ENCODE measurements at places on chromosomes 5 and 9. TPM values are rescaled to one million over a fixed set of nuclear protein-coding genes. Genes with fewer than 3 reads are reported as not detected.

The DNM1 gene
- 28.0 TPM for total RNA-seq

The ZCCHC7 gene
- 38.5 TPM for total RNA-seq

The KCNT1 gene
- not detected for total RNA-seq

The SHOC1 gene
- total RNA-seq = 0.09 TPM

The TTC16 gene
- total RNA-seq = not detected

The PLPP7 gene
- 5.6 TPM for total RNA-seq

The FYB1 gene
- 0.54 TPM for total RNA-seq

The SLC45A2 gene
- total RNA-seq = 0.09 TPM

The PCA3 gene
- not detected for total RNA-seq

The PPIC gene
- 57.2 TPM for total RNA-seq

The RNF183 gene
- total RNA-seq = not detected

The SET gene
- total RNA-seq = 313 TPM

DNA sequence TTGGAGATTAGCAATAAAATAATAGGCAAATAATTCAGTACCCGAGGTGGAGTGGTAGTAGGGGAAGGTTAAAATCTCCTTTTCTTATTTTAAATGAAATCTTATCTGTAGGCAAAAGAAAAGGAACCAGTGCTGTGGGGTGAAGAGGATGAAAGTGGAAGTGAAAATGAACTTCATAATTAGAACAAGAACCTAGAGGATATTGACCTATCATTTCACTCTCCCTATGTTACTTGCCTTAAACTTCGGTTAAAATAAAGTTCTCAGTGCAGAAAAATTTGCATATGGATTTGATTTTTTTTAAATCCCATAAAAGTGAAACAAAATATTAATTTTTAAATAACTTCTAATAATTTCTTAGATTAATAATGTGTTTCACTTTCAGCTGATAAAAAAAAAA, 1094.9 kb upstream of the C9orf72 start:
- no peak for DNase-seq

DNA sequence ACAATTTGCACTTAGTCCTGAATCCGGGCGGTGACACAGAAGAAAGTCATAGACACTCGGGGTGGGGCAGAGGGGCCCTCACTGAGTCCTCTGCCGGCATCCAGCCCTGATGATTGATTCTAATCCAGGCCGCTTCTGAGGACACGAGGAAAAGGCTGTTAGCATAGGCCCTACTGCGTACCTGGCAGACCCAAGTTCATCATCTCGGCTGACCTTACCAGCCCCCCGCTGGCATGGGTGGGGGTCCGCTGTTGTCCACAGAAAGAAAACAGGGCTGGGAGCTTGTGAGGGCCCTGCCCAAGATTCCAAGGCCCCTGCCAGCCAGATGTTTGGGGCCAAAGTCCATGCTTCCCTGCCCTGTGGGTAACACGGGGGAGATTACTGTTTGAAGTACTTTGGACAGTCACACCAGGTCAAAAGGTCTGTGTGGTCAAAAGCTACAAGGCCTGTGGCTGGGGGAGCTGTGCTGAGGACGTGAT, 24.5 kb downstream of the ERGIC1 start:
- DNase-seq = peak; percentile 28

DNA sequence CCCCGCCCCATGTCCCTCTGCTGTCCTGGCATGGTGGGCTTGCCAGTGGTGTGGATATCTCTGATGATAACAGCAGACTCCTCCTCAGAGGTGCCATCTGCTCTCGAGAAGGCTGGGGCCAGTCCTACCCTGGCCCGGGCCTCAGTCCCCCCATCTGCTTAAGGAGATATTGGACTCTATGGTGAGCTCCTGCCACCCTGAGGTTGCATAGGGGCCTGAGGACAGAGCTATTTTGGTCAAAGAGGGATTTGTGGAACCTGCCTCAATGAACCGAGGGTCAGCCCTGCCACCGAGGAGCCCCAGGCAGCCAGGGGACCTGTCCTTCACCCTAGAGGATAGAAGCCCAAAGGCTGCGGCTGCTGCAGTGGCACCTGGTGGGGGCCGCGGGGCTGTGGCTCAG, 32.6 kb downstream of the NTNG2 start:
- no peak for DNase-seq

DNA sequence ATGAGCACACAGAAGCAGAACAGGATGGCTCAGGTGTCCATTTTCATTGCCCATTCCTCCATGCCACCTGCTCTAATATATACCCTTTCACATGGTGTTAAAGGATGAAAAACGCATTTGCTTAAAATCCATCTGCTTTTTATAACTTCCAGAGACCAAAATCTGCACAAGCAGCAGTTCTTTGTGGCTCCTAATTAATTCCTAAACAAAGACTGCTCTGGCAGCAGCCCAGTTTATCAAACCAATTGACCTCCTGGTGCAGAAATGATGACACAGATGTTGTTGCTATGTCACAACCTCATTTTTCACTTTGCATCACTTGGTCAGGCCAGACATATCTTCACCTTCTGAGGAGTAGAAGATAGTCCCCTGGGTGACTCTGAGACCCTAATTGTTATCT, 141.2 kb downstream of the ASTN2 start:
- DNase-seq = no peak

DNA sequence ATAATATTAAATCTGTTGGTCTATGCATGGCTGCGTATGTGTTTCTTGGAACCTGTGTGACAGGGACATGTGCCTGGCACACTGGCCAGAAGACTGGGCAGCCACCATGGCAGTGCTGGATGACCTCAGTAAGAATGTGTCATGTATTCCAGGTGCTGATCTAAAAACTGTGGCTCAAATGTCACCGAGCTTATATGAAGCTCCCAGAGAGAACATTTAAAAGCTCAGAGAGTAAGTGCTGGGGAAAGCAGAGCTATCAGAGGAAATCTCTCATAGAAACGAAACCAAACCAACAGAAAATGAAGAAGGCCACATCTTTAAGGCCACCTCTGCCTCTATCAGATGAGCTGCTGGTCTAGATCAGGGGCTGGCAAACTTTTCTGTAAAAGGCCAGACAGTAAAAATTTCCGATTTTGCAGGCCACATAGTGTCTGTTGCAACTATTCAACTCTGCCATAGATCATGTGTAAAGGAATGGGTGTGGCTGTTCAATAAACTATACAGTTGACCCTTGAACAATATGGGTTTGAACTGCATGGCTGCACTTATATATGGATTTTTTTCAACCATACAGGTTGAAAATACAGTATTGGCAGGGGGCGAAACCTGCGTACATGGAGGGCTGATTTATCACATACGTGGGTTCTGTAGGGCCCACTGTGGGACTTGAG, 31.8 kb downstream of the TSTD2 start:
- no peak for DNase-seq

DNA sequence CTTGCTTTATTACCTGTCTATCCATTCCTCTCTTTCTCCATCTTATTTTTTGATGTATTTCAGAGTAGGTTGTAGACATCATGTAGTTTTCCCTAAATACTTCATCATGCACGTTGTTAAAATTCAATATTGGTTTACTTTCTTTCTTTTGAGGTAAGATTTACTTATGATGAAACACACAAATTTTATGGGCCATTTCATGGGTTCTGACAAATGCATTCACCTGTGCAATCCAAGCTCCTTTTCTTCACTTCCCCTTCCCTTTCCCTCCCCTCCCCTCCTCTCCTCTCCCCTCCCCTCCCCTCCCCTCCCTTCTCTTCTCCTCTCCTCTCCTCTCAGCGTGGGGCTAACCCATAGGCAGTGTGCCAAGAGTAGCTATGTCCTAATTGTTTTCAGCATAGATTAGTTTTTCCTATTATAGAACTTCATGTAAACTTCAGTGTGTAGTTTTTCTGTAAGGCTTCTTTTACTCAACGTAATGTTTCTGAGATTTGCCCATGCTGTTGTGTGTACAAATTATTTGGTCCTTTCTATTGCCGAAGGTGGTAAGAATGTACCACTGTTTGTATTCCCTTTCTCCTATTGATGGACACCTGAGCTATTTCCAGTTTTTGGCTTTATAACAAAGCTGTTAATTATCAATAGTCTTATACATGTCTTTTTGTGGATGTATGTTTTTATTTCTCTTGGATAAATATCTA, 92.9 kb upstream of the CLINT1 start:
- DNase-seq = no peak

GRCh38 chr5:91403438-91403837, 20.3 kb upstream of the ARRDC3 start:
- DNase-seq = peak; percentile 80

DNA sequence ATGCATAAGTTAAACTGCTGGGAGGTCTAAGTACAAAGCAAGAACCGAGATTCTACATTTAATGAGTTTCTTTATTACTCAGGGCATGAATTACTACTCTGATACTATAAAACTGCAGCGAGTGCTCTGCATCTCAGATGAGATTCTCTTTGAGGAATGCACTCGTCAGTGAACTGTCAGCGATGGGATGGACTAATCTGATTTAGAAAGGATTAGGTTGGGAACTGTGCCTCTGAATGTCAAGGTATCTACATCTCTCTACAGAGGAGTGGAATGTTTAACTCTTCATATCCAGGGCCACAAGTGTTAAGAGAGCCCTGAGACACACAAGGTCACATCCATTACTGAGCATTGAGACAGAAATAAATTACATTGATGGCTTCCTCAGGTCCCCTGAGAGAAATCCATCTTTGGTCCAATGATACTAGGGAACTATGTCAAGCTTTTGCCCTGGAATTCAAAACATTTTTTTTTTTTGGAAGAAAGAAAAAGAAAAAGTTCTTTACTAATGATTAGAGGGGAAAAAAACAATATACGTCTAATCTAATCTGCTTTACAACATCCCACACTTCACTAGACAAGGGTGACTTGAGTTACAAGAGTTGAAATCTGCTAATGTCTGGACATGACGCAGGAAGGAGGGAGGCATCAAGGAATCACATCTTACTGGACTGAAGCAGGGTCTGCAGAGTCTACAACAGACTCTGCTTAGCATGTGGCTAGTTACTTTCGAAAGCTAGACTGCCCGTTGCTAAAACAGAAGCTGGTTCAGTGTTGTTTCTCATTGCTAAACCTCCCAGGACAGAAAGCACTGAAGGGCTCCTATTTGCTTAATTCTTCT, 270.0 kb upstream of the TLE4 start:
- no peak for DNase-seq

GRCh38 chr9:16449076-16449730, 421.3 kb downstream of the BNC2 start:
- no peak for DNase-seq

DNA sequence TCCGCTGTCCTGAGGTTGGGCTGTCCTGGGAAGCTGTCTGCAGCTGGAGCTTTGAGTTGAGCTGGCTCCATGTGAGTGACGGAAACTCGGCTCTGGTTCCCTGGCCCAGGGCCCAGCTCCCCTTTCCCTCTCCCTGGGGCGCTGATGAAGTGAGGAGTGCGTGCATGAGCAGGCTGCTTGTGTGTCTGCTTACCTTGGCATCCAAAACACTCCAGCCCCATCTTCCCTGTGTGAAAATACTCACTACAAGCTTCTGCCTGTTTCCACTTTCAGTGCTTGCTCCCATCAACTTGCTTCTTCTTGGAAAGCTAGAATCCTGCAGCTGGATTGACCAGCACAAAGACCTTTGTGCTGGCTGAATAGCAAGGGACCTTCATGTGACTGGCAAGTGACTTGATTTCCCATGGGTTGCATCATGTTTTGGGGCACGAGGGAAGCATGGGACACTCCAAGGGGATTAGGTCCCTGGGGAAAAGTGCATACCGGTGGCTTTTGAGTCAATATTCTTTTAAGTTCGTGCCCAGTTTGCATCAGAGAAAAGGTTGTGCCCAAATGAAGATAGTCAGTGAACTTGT, 198.1 kb downstream of the GADD45G start:
- peak; percentile 16 for DNase-seq

GRCh38 chr9:88534456-88535225, at the start of gene NXNL2:
Gene NXNL2, plus strand, starts transcription at chr9:88535178. Its CDS starts 257 bp downstream, at chr9:88535435.
- peak; percentile 78 for DNase-seq

DNA sequence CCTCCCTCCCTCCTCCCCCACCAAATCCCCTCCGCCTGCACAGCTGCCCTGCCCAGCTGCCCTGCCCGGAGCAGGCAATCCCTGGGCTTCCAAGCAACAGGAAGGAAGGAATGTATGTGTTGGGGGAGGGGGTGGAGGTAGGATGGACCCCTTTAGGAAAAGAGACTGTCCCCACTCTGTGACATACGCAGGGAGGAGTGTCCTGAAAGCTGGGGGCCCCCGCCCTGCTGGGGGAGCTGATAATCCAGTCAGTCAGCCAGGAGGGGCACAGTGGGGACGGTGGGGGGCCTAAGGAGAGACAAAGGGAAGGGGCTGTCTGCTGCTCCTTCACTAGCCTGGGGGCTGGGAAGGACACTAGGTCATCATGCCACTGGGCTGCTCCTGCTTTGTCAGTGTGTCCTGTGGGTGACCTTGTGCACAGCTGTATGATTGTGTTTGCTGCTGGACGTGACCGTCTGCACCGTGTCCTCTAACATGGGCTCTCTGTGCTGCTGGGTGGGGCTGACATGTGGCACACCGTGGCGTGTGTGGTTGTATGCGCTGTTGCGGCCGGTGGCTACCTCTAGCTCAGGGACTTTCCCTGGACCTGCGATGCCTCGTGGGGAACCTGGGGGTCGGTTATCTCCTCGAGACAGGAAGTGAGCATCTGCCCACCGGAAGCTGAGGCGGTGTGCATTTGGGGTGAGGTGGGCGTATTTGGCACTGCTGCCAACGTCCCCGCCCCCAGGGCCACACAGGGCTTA, 3.0 kb downstream of the N4BP3 start:
- no peak for DNase-seq

- no peak for DNase-seq
Observed at GRCh38 chr5:168401226-168401625, 85.0 kb upstream of the RARS1 start.

GRCh38 chr9:134637696-134638501, 3.7 kb upstream of the COL5A1 start:
- no peak for DNase-seq

DNA sequence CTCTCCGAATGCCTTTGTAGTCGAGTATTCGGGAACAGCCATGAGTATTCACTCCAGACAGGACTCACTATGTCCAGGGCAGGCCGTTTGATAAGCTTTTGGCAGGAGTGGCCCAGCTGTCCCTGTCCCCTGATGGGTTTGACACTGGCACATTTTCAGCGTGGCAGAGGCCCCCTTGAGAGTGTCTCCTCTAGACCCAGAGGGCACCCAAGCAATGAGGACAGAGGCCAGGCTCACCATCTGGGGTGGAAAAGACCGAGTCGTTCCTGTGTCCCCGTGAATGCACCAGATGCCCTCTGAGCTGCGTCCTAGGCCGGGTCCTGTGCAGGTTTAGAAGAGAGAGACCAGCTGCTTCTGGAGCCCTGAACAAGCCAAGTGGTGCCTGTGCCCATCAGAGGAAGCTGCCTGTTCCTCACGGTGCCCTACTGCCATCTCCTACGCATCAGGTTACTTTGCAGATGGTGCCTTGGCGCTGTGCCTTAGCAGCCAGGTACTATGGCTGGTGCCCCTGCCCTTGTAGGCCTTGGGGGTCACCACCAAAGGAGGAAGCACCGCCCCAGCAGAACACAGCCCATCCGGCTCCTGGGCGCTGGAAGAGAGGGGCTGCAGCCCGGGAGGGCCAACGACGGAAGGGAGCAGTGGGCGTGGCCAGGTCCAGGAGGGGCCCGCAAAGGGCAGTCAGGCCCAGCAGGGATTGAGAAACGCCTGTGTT, 42.4 kb downstream of the LRSAM1 start:
- no peak for DNase-seq

GRCh38 chr9:31500422-31500821, 884.0 kb upstream of the ACO1 start:
- DNase-seq = no peak

GRCh38 chr9:131721076-131721475, 18.8 kb downstream of the RAPGEF1 start:
- no peak for DNase-seq

Data from fibroblast of the aortic adventitia (primary cell).